Dermis blood vessel endothelial cell (primary cell): ENCODE measurements at places on chromosomes 16 and 17. TPM values are rescaled to one million over a fixed set of nuclear protein-coding genes. Genes with fewer than 3 reads are reported as not detected.

DNA sequence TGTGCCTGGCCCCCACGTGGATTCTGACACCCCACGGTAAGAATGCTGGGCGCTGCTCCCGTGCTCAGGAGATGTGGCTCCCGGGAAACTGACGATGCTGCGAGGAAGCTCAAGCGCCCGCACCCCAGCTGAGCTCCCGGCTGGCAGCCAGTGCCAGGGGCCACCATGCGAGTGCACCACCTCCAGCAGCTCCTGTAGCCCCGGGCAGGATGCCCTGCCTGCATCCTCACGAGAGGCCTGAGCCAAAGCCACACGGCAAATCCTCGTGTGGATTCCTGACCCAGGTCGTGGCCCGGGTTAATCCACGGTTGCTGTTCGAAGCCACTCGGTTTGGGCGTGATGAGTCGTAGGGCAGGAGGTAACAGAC lies 11.6 kb upstream of the DPEP1 start:
- DNase-seq, result no peak

The CES1 gene
- 0.34 TPM in 1 of 2 replicates, not detected in the other for total RNA-seq

GRCh38 chr17:66292353-66292752 lies 10.1 kb upstream of the PRKCA start:
- DNase-seq, result no peak

GRCh38 chr17:78872486-78872885 lies 30.5 kb downstream of the CEP295NL start:
- DNase-seq, result no peak

- DNase-seq, result no peak
Observed at GRCh38 chr16:49330562-49331201, 42.9 kb upstream of the C16orf78 start.

DNA sequence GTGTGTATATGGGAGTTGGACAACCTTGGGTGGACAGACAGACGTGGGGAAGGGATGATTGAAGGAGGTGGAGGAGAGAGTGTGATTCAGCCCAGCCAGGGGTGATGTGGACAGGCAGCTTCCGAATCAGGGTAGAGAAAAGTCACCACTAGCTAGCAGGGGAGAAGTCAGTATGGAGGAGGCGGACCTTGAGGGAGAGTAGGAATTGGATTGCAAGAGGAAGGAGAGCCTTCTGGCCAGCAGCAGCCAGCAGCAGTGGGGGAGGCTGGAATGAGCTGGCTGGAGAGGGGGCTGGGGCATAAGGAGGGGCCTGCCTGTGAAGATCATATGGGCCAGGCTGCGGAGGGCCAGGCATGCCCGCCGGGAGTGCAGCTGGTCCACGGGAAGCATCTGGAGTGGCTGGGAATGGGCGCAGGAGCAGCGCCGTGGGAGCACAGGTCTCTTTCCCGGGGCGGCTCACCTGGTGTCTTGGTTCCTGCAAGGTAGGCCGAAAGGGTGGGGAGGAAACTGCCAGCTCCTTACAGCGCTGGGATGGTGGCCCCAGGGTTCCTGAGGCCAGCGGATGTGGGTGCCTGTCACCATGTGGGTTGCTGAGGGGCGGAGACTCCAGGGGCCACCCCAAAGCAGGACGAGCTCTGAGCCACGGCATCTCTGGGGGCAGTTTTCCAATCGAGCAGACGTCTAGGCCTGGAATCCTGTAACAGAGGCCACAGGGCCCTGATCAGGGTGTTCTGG lies 235.3 kb downstream of the SEC14L1 start:
- DNase-seq, result no peak
